ENCODE measurements at places on chromosomes 7 and 10. TPM values are rescaled to one million over a fixed set of nuclear protein-coding genes. Genes with fewer than 3 reads are reported as not detected.

DNA sequence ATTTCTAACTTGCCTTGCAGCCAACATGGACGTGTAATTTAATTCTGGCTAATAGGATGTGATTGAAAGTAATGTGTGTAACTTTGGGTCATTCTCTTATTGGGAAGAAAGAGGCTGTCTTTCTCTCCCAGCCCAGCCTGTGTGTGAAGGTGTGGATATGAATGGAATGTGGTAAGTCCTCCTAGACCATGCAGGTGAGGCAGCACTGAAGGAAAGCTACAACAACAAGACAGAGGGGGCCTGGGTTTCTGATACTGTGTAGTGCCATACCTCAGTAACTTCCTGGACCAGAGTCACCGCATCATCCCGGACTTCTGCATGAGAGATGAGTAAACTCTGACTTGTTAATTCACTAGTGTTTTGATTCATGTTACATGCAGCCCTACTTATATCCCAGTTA, 237.0 kb downstream of the EXOC4 start:
- DNase-seq, result no peak
- H3K36me3 ChIP-seq, result no peaks in the 10 kb centered on the region
- no peak overlapping the region for H3K27ac ChIP-seq

- H3K36me3 ChIP-seq, result no peaks in the 10 kb centered on the region
- no peak overlapping the region for H3K4me3 ChIP-seq
- no peak for DNase-seq
- H3K27me3 ChIP-seq, result no peaks in the 10 kb centered on the region
- H3K27ac ChIP-seq, result no peak overlapping the region
- H3K4me1 ChIP-seq, result peaks cover 5% of the 10 kb centered on the region
Observed at GRCh38 chr10:60534761-60535389, 145.2 kb upstream of the ANK3 start.

GRCh38 chr7:125383324-125383723, 453.7 kb upstream of the POT1 start:
- H3K4me1 ChIP-seq, result no peaks in the 10 kb centered on the region
- no peaks in the 10 kb centered on the region for H3K27me3 ChIP-seq
- H3K27ac ChIP-seq, result no peak overlapping the region
- no peak overlapping the region for H3K4me3 ChIP-seq
- DNase-seq, result no peak
- no peaks in the 10 kb centered on the region for H3K36me3 ChIP-seq

GRCh38 chr7:14271441-14271840, 282.0 kb upstream of the ETV1 start:
- H3K4me3 ChIP-seq, result no peak overlapping the region
- H3K27me3 ChIP-seq, result no peaks in the 10 kb centered on the region
- H3K4me1 ChIP-seq, result no peaks in the 10 kb centered on the region
- no peak overlapping the region for H3K27ac ChIP-seq

GRCh38 chr7:28315565-28316410, 96.5 kb upstream of the CREB5 start:
- no peak overlapping the region for H3K27ac ChIP-seq
- H3K4me3 ChIP-seq, result no peak overlapping the region
- DNase-seq, result no peak
- no peaks in the 10 kb centered on the region for H3K36me3 ChIP-seq
- no peaks in the 10 kb centered on the region for H3K27me3 ChIP-seq

GRCh38 chr10:58590152-58590840, 77.6 kb downstream of the BICC1 start:
- H3K4me1 ChIP-seq, result no peaks in the 10 kb centered on the region
- no peak for DNase-seq
- H3K4me3 ChIP-seq, result no peak overlapping the region
- H3K27ac ChIP-seq, result no peak overlapping the region
- no peaks in the 10 kb centered on the region for H3K27me3 ChIP-seq

DNA sequence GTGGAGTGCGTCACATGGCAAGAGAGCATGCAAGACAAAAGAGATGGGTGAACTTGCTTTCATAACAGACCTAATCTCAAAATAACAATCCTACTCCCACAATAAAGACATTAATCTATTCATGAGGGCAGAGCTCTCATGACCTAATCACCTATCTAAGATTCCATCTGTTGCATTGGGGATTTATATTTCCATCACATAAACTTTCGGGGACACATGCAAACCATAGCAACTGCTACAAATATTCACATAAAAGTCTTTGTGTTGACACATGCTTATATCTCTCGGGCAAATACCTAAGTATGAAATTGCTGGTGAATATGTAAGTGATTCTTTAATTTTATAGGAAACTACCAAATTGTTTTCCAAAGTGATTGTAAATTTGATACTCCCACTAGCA, 16.0 kb upstream of the PNLIPRP1 start:
- no peak for DNase-seq
- H3K27ac ChIP-seq, result no peak overlapping the region
- no peaks in the 10 kb centered on the region for H3K4me1 ChIP-seq
- H3K27me3 ChIP-seq, result no peaks in the 10 kb centered on the region
- no peak overlapping the region for H3K4me3 ChIP-seq

DNA sequence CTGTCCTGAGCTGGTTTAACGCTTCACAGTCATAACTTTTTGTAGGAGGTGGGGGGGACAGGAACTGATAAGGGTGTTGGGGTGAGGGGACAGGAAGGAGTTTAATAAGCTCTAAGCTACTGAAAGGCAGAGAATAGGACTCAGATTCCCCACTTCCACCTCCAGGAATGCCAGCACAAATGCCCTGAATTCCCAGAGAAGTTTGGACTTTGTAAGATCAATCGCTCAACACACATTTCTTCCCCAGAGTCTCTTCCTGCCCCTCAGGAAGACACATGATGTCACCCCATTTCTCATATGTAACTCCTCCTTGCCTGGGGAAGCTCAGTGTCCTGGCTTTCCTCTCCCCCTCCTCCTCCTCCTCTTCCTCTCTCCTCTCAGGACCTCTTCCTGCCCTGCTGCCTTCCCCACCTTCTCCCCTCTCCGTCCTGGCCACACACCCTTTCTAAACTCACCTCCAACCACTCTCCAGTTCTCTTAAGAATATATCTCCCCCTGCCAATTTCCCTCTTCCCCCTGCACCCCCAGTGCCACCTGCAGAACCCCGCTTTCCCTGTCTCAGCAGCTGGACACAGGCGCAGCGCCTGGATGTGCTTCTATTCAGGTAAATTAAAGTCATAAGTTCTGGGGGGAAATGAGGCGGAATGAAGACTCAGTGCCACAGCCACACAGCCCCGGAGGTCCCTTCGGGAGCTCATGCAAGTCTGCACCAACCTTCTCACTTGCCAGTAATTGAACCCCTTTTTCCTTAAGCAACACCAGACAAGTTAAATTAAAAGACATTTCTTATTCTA, 5.3 kb upstream of the LOXL4 start:
- H3K36me3 ChIP-seq, result no peaks in the 10 kb centered on the region
- H3K4me1 ChIP-seq, result peaks cover 15% of the 10 kb centered on the region
- no peak overlapping the region for H3K27ac ChIP-seq
- DNase-seq, result no peak

Gene OPN4
- total RNA-seq, result 0.13 TPM

- H3K4me1 ChIP-seq, result no peaks in the 10 kb centered on the region
- DNase-seq, result no peak
- peaks cover 16% of the 10 kb centered on the region for H3K27me3 ChIP-seq
Observed at GRCh38 chr7:128104108-128104742, 73.0 kb upstream of the LRRC4 start.

DNA sequence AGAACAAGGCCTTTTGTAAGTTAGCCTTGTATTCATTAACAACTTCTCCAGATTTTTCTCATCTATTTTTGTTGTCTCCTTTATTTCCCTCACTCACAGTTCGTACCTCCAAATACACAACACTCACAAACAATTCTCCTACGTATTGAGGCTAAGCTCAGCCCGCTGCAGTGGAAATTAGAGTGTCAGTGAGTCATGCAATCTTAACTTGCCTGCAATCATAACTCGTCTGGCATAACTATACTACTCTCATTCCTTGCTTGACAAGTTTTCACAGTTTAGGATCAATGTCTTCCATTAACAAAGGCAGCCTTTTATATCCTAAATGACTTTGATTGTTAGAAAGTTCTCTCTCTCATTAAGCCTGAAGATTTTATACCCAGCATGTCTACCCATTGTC, 23.8 kb downstream of the TMEM196 start:
- H3K4me3 ChIP-seq, result no peak overlapping the region
- H3K4me1 ChIP-seq, result no peaks in the 10 kb centered on the region
- H3K27me3 ChIP-seq, result no peaks in the 10 kb centered on the region
- H3K27ac ChIP-seq, result no peak overlapping the region

GRCh38 chr10:20891338-20891714, 5.8 kb downstream of the NEBL start:
- DNase-seq, result no peak
- no peaks in the 10 kb centered on the region for H3K4me1 ChIP-seq
- no peak overlapping the region for H3K27ac ChIP-seq
- H3K27me3 ChIP-seq, result no peaks in the 10 kb centered on the region
- no peak overlapping the region for H3K4me3 ChIP-seq
